ENCODE measurements at places on chromosomes 2 and 18.
A peak's percentile ranks its signal among the peaks of the same experiment; 100 is the strongest.

DNA sequence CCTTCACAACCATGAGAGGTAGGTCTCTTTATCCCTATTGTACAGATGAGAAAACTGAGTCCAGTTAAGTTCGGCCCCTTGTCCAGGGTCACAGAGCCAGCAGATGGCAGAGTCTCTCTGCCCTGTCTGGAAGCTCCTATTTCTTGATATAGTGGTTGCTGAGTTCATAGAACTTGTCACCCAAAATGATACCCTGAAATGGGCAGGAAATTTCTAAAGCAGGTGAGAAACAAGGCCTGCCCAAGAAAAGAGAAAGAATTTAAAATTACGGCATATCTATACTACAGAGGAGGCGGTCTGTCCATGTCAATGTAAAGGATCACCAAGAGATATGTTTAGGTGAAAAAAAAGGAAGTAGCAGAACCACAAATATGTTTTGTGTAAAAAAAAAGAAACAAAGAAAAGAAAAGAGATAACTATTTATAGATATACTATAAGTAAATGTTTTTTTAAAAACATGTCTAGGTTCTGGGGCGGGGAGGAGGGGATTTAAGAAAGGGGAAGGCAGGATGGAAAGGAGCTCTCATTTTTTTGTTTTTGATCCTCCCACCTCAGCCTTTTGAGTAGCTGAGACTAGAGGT lies 39.8 kb downstream of the MYO7B start:
- DNase-seq: no peak

DNA sequence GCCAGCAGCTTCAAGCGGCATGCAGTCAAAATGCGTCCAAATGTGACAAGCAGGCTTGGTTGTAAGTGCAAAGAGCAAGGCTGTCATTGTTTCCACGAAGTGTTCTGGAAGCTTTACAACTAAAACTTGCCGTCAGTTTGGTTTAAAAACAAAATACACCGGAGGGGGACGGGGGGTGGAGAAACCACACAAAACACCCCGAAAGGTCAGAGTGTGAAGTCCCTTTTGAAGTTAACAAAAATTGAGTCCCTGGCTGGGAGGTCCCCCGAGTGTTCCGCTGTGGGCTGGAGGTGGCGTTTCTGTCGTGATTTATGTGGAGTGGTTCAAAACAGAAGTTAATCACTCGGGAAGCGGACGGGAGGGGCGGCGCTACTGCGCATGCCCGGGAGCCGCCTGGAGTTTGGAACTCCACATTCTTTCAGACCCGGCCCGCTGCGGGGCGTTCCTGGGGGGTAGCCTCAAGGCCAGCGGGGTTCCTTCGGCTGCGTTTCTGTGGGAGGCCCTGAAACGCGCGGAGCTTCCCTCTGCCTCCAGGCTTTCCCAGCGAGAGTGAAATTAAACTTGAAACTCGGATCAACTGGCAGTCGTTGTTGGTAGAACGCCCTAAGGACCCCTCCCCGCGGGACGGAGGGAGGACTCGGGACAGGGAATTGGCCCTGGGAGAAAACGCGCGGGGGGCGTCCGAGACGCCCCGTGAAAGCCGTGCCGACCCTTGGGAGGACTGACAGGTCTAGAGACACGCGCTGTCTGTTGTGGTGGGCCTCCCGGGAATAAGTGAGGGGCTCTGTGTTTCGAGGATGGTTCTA lies 1.4 kb downstream of the TGIF1 start:
- peak; percentile 89 for DNase-seq

DNA sequence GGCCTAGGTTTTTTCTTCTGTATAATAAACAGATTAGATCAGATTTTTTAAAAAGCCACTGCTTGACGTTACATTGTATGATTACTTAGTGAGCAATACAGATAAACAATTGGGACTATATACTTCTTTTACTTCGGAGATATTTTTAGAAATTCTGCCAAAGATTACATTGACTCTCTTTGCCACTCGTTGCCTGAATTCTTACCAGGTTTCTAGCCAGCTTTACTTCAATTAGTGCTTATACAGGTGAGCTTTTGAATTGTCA lies 156.6 kb downstream of the HAUS1 start:
- no peak for DNase-seq

GRCh38 chr2:23327416-23327815 lies 57.6 kb upstream of the KLHL29 start:
- DNase-seq: no peak

GRCh38 chr2:109129921-109130722 lies 1.1 kb downstream of the SH3RF3 start:
- DNase-seq: no peak

DNA sequence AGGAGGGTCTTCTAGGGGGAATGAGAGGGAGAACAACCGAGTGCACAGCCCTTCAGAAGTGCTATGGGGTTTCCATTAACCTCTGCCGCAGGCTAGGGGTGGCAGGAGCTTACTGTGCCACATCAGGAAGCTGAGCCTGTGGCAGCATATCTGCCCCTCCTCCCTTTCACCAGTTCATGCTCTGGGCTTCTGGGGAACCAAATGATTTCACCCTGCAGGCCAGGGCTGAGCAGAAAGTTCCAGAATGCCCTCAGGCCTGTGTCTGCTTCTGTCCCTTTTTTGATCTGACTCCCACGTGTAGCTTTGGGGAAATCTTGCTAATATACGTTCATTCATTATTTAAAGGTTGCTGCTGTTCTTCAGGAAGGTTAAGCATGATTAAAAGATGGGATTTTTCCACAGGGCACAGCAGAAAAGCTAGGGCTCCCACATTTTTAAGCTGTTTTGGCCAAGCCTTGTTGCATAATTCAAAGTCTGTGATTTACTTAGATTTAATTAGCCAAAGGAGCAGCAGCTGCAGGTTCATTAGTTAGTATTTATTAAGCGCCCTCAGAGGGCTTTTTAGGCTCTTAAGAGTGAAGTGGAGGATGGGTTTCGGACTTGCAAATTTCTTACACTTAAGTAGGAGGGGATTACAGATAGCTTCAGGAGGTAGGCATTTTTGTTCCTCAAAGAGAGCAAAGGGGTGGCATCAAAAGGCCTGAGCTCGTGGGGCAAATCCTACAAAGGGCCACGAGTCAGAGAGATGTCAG lies 10.2 kb downstream of the TMEM247 start:
- DNase-seq: no peak

DNA sequence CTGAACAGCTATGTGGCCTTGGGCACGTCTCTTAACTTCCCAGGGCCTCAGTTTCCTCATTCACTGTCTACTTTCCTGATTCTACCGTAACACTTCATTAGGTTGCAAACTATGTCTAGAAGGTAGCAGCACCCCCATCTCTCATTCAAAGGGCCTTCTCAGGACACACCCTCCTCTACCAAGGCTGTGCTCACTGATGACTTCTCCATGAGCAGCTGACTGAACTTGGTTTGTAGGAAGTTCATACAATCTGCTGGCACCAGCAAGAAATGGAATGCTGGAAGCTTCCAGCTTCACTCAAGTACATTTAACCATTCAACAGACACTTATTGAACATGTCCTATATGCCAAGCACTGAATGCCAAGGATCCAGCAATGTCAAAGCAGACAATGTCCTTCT lies 250.8 kb upstream of the CTAGE1 start:
- DNase-seq: no peak

DNA sequence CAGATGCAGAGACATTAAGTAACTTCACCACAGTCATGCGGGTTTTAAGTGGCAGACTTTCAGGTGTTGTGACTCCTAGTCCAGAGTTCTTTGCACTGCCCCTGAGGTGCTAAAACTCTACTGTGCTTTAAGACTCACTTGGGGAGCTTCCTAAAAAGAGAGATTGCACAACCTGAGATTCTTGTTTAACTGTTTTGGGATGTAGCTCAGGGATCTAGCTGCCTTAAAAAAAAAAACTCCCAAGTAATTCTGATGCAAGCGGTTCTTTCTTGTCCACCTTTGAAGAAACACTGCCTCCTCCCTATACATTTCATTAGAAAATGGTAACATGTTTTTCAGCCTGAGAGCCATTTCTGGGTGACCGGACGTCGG lies 13.0 kb downstream of the IL37 start:
- no peak for DNase-seq

DNA sequence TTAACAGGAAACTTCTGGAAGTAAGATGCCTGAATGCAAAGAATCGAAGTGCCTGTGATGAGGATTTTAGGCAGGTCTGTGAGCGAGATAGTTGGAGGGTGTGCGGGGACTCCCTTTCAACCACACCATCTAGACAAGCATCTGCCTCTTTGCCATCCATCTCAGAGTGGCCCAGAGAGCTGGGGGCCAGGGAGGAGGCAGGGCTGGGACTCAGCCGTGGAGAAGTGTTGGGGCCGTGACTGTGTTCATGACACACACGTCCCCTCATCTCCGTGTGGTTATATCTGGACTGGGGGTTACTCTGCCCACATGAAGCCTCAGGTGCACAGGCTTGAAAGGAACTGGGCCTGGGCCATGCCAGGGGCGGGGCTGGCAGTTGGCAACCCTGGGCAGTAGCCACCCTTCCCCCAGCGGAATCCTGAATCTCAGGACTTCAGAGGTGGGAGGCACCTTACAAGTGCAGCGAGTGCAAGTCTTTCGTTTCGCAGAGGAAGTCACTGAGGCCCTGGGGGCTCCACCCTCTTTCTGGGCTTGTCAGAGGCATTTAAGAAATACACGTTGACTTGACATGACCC lies 112.5 kb downstream of the SLC4A3 start:
- DNase-seq: no peak

All from GM04504 (cell line).